H54 (cell line): ENCODE measurements at places on chromosomes 16 and 17.
A peak's percentile ranks its signal among the peaks of the same experiment; 100 is the strongest.

- no peak for DNase-seq
Measured at GRCh38 chr17:62701706-62702085, 74.2 kb downstream of the MRC2 start.

DNA sequence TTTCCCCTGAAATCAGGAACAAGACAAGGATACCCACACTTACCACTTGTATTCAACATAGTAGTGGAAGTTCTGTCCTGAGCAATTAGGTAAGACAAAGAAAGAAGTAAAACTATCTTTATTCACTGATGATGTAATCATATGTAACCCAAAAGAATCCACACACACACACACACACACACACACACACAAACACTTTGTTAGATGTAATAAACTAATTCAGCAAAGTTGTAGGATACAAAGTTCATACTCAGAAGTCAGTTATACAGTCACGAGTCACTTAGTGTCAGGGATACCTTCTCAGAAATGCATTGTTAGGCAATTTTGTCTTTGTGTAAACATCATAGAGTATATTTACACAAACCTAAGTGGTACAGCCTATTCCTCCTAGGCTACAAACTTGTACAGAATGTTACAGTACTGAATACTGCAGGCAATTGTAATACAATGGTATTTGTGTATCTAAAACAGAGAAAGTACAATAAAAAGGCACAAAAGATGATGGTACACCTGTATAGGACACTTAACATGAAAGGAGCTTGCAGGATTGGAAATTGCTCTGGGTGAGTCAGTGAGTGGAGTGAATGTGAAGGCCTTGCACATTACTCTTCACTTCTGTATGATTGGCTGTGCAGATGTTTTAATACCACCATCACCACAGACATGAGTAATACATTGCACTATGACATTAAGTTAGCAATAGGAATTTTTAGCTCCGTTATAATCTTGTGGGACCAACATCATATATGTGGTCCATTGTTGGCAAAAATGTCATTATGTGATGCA, 370.1 kb downstream of the ZFHX3 start:
- DNase-seq: no peak

- no peak for DNase-seq
Measured at GRCh38 chr17:3573246-3574100, 15.9 kb upstream of the TRPV3 start.

GRCh38 chr16:19173649-19174383, 5.8 kb downstream of the SYT17 start:
- no peak for DNase-seq

DNA sequence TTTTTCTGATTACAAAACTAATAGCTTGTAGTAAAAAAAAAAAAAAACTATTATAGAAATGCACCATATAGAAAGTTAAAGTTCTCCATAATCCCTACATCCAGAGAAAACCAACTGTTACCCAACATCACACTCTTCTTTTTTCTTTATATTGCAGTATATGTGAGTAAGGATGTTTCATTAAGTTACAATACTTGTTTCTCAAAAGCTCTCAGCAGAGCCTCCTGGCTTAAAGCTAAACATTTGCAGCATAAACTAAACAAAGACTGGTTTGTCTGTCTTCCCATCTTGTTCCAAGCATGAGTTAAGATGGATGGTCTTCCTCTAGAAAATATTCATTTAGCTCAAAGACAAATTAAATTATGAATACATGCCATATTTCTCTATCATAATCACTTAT, 25.2 kb downstream of the GRB2 start:
- no peak for DNase-seq

DNA sequence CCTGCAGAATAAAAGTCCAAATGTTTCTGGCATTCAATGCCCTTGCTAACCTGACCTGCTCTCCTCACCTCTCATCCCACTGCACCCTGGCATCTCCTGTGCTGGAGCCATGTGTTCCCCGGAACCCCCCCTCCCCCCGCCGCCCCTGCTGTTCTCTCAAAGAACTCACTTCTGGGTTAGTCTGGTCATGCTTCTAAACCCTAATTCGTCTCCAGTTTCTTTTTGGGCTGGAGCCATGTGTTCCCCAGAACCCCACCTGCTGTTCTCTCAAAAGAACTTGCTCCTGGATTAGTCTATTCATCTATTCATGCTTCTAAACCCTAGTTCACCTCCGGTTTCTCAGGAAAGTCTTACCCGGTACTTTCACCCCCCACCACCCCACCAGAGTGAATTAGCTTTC, 808 bp upstream of the ALOX15 start:
- no peak for DNase-seq

DNA sequence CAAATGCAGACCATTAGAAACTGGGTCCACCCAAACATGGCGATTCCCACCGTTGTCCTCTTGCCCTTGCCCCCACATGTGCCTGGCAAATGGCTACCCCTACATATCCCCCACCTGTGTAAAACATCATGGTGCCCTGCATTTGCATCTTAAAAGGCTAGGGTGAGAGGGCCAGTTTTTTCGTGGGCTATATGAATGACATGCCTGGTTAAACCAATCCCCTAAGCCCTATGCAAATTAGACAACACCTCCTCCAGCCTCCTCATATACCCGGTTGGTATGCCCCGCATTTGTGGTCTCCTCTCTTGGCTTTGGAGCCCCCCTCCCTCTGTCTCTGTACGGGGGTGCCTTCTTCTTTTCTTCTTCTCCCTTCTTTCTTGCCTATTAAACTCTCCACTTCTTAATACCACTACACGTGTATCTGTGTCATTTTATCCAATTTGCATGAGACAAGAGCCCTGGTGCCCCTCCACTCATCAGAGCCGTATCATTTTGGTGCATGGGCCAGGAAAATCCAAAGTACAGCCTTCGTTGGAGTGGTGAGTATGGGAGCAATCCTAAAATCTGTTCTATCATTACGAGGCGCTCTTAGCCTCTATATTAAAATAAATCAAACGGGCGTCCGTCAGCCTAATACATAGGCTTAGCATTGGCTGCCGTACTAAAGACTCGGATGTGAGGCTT, 30.1 kb downstream of the QPRT start:
- DNase-seq: no peak

DNA sequence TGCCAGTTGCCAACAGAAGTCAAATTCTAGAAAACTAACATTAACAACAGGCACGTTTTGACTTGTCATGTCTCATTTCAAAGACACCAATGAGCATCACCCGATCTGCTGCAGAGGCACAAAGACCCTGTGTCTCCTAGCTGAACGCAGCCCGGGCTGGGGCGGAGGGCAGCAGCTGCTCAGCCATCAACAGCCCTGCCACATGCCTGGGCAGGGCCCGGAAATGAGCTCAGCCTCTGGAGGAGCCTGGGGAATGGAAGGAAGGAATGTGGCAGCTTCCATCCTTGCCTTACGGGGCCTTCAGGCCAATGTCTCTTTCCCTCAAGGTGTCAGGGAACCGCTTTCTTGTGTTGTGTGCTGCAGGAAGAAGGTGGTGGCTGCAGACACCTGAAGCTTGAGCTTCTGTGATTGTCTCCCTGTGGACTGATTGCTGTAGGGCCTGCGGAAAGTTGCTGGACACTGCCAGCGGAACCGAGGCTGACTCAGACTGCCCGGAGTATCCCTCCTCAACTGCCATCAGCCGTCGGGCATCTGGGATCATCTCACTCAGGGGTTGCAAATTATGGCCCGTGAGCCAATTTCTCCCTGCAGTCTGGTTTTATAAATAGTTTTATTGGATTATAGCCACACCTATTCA, 7.3 kb downstream of the CDH13 start:
- no peak for DNase-seq

DNA sequence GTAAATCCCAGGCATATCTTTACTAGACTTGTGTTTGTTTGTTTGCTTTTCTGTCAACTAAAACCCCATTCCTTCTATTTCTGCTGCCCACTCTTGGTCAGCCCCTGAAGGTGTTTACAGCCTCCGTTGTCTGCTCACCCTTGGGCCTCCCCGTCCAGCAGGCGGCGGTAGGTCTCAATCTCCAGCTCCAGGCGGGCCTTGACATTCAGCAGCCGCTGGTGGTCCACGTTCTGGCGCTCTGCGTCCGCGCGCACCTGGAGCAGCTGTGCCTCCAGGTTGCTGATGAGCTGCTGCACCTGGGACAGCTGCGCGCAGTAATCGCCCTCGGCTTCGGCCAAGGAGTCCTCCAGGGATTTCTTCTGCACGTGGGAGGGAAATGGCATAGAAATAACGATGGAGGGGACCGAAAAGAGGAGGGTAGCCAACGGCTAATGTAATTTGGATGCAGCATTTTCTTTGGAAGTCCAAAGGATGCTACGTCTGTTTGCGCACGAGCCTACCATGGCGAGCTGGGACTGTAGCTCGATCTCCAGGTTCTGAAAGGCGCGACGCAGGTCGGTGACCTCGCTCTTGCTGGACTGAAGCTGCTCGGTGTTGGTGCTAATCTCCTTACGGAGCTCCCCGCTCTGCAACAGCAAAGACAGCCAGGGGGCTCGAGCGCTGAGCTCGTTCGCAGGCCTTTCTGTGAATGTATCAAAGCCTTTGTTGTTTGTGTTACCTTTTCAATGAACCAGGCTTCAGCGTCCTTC, 3.9 kb downstream of the KRT12 start:
- no peak for DNase-seq

GRCh38 chr17:79990051-79990592, 45.5 kb downstream of the TBC1D16 start:
- no peak for DNase-seq

- peak; percentile 35 for DNase-seq
Measured at GRCh38 chr17:13030459-13031300, 12.9 kb upstream of the ELAC2 start.

- DNase-seq: no peak
Measured at GRCh38 chr17:44557651-44558285, 484 bp downstream of the FZD2 start.

DNA sequence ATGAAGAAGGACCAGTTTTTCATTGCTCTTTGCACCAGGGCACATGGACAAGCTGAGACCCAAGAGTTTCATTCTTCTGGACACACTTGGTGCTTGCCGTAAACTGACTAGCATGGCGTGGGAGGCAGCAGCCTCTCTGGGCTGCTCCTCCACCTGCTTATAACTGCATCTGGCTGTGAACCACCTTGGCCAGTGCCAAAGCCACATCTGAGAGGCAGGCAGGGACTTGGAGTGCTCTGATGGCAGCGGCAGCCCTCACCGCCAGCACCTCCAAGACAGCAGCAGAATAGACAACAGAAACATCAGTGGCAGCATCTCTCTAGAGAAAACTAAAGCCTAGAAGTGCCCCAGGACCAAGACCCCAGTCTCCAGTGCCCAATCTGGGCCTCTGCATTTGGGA, 4.7 kb downstream of the KRT37 start:
- no peak for DNase-seq

DNA sequence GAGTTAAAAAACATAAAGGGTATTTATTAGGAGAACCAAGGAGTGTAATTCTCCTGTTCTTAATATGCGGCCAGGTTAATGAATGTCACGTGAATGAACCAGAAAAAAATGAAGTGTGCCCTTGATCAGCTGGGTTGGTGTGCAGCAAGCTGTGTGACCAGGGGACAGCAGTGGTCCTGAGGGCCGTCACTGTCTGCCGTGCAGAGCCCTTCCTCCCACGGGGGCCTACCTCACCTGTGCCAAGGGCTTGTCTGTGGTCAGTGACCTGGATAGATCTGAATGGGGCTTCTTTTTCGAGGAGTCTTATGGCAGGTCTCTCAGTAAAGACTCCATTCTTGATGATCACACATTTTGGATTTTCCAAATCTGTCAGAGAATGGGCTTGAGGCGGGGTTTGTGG, 17.7 kb upstream of the STH start:
- DNase-seq: no peak

GRCh38 chr16:78353640-78354275, 254.3 kb downstream of the WWOX start:
- no peak for DNase-seq

DNA sequence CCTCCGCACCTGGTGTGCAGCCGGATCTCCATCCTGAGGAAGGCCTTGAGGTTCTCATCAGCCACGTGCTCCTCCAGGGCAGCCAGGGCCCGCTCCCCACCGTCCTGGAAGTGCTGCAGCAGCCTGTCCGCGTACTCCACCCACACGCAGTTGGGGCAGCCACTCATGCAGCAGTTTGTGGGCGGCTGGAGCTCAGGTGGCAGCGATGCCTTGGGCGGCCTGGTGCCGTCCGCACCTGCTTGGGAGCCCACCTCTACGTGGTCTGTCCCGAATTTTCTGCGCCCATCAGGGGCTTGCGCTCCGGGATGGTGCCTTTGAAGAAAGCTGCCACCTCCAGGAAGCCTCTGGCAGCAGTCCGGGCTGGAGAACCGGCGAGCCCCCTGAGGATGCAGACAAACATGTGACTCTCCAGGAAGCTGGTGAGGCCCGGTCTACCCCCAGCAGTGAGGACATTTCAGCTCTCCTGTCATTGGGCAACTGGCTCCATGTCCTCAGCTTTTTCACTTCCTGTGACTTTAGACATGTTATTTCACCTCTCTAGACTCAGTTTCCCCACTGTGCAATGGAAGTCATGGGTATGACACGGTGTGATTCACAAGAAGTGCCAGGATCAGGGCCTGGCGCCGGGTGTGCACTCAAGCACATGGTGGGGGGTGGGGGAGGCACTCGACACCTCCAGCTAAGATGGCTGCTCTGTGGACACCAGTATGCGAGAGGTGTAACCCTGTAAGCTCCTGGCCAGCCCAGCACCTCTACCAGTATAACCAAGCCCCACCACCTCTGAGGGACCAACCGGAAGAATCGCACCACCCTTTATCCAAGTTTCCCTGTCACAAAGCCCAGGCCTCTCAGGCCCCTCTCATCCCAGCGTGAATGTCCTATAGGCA, 957 bp downstream of the OXLD1 start:
- no peak for DNase-seq

DNA sequence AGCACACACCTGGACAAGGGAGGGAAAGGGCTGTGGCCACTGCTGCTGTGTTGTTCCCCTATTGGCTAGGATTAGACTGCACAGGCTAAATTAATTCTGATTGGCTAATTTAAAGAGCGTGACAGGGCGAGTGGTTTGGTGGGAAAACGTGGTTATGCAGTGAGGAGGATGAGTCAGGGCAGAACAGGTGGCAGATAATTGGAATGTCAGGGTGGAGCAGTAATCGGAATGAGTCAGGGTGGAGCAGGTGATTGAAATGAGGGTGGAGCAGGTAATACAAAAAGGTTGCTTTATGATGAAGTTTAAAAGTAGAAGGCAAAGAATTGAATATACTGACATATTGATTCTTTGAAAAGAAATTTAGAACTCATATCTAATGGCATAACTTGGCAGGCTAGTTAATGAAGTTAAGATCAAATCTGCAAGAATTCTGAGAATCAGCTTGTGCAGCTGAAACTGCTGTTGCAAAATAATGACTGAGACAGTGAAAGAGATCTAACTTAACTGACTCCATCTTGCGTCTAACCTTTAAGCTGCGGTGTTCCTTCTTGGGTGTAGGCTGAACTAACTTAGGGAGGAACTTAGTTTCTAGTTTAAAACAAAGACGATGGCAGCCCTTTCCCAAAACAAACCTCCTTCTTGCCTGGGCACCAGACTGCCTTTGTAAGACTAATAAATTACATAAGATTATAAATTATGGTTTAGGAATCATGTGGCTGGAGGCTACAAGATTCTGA, 174.3 kb downstream of the UTP18 start:
- peak; percentile 18 for DNase-seq

DNA sequence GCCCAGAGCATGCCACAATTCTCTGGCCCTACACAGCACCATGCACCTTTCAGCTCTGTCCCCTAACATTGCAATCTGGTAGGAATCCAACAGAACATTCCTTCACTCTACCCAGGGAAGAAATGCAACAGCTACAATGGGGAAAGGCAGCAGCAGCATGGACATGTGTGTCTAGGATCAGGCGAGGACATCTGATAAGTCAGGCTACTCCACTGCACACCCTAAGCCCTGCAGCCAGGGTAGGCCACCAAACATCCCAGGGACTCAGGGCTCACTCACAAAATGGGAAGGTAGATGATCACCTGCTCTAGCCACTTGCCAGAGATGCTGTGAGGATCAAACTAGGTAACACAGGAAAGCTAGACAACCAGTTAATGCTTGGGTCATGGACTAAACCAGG, 5.1 kb downstream of the RANBP10 start:
- DNase-seq: no peak
